Esophagus squamous epithelium (tissue), 5 donors: ENCODE measurements at places on chromosomes 2 and 18.

DNA sequence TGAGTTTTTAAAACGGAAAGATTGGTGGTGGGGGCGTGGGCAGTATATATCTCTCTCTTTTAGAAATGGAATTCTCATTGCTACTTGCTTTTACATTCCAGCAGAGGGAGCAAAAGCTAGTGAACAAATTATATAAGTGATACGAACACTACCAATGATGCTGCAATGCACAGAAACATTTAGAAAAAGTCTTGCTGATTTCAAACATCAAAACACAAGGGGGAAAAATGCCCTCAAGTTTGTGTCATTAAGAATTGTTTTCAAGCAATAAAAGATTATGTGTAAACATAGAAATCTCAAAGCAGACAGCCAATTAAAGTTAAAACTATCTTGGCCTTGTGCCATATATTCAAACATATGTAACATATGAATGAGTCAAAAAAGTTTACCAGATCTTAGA lies 296.3 kb upstream of the KCNJ3 start:
- H3K27ac ChIP-seq: no peak overlapping the region
- no peak overlapping the region for H3K4me3 ChIP-seq
- H3K4me1 ChIP-seq: no peaks in the 10 kb centered on the region
- DNase-seq: no peak
- H3K27me3 ChIP-seq: no peaks in the 10 kb centered on the region
- no peaks in the 10 kb centered on the region for H3K36me3 ChIP-seq

- DNase-seq: no peak
- no peaks in the 10 kb centered on the region for H3K27me3 ChIP-seq
- H3K4me3 ChIP-seq: no peak overlapping the region
- H3K36me3 ChIP-seq: peaks cover 17% of the 10 kb centered on the region
- no peak overlapping the region for H3K27ac ChIP-seq
- H3K4me1 ChIP-seq: no peaks in the 10 kb centered on the region
Observed at GRCh38 chr2:175064797-175065196, 59.6 kb upstream of the CHN1 start.

DNA sequence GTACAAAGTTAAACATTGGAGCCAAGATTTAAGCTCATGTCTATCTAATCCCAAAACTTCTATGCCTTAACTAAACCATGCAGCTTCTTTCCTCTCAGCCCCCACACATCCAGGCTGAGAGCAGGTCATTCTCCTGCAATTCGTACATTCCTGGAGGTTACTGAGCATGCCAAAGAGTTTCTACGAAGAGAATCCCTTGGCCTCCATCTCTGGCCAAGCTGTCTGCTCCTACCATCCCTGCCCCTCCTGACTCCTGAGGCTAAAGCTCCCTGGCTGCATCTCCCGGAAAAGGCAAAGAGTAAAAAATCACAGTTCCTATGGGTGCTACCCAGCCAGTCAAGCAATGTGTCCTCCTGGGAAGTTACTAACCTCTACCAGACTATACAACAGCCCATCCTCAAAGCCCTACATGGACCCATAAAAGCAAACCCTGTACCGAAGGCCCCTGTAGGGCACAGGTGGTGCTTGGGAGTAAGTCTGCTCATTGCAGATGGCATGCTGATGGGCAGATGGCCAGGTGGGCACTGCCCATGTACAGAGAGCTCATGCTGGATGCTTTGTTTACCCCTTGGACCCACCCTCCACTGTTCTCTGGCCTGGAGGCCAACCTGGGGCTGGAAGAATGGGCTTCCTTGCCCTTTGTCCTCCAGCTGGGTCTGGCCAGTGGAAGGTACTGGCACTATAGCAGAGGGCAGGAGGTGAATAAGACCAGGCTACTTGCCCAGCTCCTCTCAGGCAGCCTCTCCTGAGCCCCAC lies 99.5 kb downstream of the TTC32 start:
- DNase-seq: no peak
- no peaks in the 10 kb centered on the region for H3K36me3 ChIP-seq
- H3K27ac ChIP-seq: no peak overlapping the region
- H3K4me3 ChIP-seq: no peak overlapping the region

GRCh38 chr2:171411791-171412483 lies 21.9 kb downstream of the METTL8 start:
- H3K4me3 ChIP-seq: no peak overlapping the region
- no peak overlapping the region for H3K27ac ChIP-seq
- no peaks in the 10 kb centered on the region for H3K27me3 ChIP-seq
- DNase-seq: no peak
- peaks cover 36% of the 10 kb centered on the region for H3K4me1 ChIP-seq

GRCh38 chr18:61549889-61550288 lies 216.7 kb downstream of the CDH20 start:
- no peak overlapping the region for H3K4me3 ChIP-seq
- H3K4me1 ChIP-seq: peaks cover 27% of the 10 kb centered on the region
- H3K36me3 ChIP-seq: no peaks in the 10 kb centered on the region
- no peak for DNase-seq

GRCh38 chr2:132936791-132937190 lies 266.8 kb upstream of the LYPD1 start:
- H3K4me3 ChIP-seq: no peak overlapping the region
- H3K36me3 ChIP-seq: no peaks in the 10 kb centered on the region
- no peaks in the 10 kb centered on the region for H3K27me3 ChIP-seq
- no peak overlapping the region for H3K27ac ChIP-seq

- no peak overlapping the region for H3K4me3 ChIP-seq
- no peak for DNase-seq
- H3K27me3 ChIP-seq: no peaks in the 10 kb centered on the region
- H3K4me1 ChIP-seq: no peaks in the 10 kb centered on the region
- no peak overlapping the region for H3K27ac ChIP-seq
Observed at GRCh38 chr2:16900405-16901025, 234.9 kb upstream of the CYRIA start.

- H3K4me1 ChIP-seq: peaks cover 24% of the 10 kb centered on the region
- no peaks in the 10 kb centered on the region for H3K36me3 ChIP-seq
- no peaks in the 10 kb centered on the region for H3K27me3 ChIP-seq
- no peak for DNase-seq
- H3K4me3 ChIP-seq: no peak overlapping the region
- H3K27ac ChIP-seq: peak overlapping the region; percentile 78
Observed at GRCh38 chr2:191637182-191638078, 40.5 kb upstream of the NABP1 start.

- H3K27me3 ChIP-seq: no peaks in the 10 kb centered on the region
- no peak overlapping the region for H3K4me3 ChIP-seq
- no peaks in the 10 kb centered on the region for H3K4me1 ChIP-seq
- no peak overlapping the region for H3K27ac ChIP-seq
- no peaks in the 10 kb centered on the region for H3K36me3 ChIP-seq
Observed at GRCh38 chr2:175579646-175580045, 398.1 kb upstream of the ATP5MC3 start.

DNA sequence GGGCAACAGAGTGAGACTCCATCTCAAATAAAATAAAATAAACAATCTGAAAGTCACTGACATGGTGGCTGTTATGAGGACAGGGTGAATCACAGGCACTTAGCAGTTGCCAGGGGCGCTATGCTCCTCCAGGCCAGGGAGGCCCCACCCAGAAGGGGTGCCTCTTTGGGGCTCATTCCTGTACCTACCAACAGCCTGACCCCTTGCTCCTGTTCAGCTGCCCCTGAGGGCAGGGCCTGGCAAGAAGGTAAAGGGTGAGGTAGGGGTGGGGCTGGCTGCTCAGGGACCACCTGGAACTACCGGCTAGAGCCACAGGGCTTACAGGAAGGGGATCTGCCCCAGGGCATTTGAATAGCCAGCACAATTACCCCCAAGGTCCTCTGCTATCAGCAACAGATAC lies 60.3 kb downstream of the INPP5D start:
- no peaks in the 10 kb centered on the region for H3K36me3 ChIP-seq
- no peak overlapping the region for H3K27ac ChIP-seq
- no peak overlapping the region for H3K4me3 ChIP-seq
- H3K27me3 ChIP-seq: no peaks in the 10 kb centered on the region

GRCh38 chr2:136765256-136766072 lies at the start of gene THSD7B:
TSS of gene THSD7B (plus strand) at chr2:136765545. CDS start at chr2:136882179, 116,634 bp downstream.
- peak within 1 kb of the TSS; percentile 38 for H3K4me3 ChIP-seq
- H3K4me1 ChIP-seq: peaks cover 15% of the 10 kb centered on the region
- peaks cover 85% of the 10 kb centered on the region for H3K27me3 ChIP-seq
- no peak for DNase-seq
- no peak within 1 kb of the TSS for H3K27ac ChIP-seq

DNA sequence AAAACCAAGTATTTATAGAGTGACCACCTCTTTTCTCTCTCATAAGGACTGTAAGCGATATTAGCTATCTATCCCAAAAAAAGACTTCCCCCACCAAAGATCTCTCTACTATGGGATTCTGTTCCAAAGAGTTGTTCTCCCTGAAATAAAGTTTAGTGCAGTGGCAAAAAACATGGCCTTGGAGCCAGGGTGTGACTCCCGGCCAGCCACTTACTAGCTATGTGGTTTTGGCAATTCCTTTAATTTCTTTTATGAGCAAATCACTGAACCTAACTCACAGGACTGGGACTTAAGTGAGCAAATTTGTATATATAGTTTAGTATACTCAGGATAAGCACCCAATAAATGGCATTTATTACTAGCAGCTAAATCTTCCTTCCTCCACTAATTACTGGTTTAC lies 42.6 kb downstream of the SESTD1 start:
- no peaks in the 10 kb centered on the region for H3K4me1 ChIP-seq
- no peak overlapping the region for H3K4me3 ChIP-seq
- H3K27me3 ChIP-seq: no peaks in the 10 kb centered on the region
- no peak for DNase-seq
- no peaks in the 10 kb centered on the region for H3K36me3 ChIP-seq

DNA sequence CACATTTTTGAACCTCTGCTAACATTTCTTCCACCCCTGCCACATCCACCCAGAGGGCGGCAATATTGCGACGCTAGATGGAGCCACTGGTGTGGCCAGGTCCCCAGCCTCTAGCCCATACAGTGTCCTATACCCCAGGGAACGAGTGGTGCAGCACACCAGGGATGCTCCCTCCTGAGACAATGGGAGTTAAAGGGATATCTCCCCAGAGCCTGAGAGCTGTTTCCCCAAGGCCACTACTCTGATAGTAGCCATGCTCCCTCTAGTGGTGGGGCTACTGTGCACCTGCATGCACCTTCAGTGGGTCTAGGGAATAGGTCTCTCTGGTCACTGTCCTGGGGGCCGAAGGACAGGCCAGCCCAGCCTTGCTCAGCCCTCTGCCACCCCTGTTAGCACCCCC lies 336.4 kb upstream of the FSHR start:
- H3K4me1 ChIP-seq: no peaks in the 10 kb centered on the region
- H3K4me3 ChIP-seq: no peak overlapping the region
- H3K27ac ChIP-seq: no peak overlapping the region
- no peaks in the 10 kb centered on the region for H3K36me3 ChIP-seq

DNA sequence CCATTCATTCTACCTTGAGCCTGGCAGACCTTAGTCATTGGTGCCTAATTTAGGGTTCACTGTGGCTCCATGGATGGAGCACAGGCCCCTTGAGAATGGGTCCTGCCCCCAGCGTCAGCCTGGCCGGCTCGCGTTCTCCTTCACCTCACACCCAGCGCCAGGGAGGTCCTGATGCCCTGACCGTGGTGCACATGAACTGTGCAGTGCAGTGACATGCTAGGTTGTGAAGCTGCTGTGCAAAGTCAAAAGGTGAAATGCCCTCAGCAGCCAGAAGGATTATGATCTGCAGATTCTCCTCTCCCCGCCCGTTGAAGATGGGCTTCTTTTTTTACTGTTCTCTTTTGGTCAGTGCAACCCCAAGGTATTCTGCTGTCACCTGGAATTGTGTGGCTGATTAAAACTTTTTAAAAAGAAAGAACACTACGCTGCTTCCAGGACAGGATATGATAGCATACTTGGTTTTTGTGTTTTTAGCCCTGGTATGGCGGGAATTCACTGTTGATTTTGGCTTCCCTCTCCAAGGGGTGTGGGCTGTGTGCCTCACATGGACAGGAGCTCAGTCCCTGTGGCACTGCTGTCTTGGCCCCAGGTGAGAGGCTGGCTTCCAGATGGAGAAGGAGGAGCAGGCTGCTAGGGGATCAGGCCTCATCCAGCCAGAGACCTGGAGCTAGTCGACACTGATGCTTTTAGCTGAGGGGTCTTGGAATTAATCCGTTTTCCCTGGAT lies 49.4 kb upstream of the MCFD2 start:
- DNase-seq: no peak
- H3K27ac ChIP-seq: peak overlapping the region; percentile 96
- no peaks in the 10 kb centered on the region for H3K27me3 ChIP-seq
- H3K4me1 ChIP-seq: peaks cover 51% of the 10 kb centered on the region
- H3K36me3 ChIP-seq: peaks cover 5% of the 10 kb centered on the region
- H3K4me3 ChIP-seq: no peak overlapping the region

- no peak for DNase-seq
- H3K4me3 ChIP-seq: no peak overlapping the region
- no peaks in the 10 kb centered on the region for H3K27me3 ChIP-seq
- no peaks in the 10 kb centered on the region for H3K36me3 ChIP-seq
- H3K4me1 ChIP-seq: no peaks in the 10 kb centered on the region
- H3K27ac ChIP-seq: no peak overlapping the region
Observed at GRCh38 chr2:126849991-126850535, 48.6 kb upstream of the TEX51 start.

GRCh38 chr2:238725298-238725697 lies 122.6 kb upstream of the TWIST2 start:
- no peaks in the 10 kb centered on the region for H3K36me3 ChIP-seq
- H3K27me3 ChIP-seq: no peaks in the 10 kb centered on the region
- peak overlapping the region; percentile 15 for H3K27ac ChIP-seq
- H3K4me1 ChIP-seq: peaks cover 40% of the 10 kb centered on the region

DNA sequence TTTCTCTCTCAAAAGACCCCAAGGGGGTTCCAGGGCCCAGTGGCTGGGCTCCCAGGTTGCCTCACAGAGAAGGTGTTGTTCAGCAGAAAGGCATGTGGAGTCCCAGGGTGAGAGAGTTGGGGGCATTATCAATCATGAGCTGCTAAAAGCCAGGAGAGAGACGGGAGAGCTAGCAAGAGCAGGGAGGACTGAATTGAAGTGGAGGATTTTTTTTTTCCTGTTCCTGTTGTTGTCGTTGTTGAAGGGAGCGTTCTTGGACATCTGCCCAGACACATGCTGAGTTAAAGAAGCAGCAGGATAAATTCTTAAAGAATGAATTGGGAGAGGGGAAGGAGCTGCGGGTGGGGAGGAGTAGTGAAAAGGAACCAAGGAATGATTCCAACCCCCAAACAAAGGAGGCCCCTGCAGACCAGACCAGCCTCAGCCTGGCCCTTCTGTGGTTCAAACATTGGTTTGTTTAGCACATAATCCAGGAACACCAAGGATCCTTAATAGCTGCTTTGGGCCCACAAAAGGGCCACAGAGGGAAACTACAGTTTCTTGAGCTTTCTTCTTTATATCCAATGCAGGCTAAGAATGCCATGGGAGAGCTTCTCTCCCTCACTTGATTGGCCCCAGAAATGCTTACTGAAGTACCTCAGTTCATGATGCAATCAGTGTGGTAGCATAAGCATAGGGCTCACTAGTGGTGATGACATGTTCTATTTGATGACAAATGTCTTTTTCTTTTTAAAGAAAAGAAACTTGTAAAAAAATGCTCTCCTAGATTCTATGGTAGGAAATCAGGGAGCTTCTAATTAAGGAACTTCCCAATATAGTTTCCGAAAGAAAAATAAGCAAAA lies 146.0 kb downstream of the SETBP1 start:
- peak overlapping the region; percentile 60 for H3K27ac ChIP-seq
- no peaks in the 10 kb centered on the region for H3K36me3 ChIP-seq
- peaks cover 23% of the 10 kb centered on the region for H3K4me1 ChIP-seq
- H3K27me3 ChIP-seq: no peaks in the 10 kb centered on the region
